ENCODE measurements at places on chromosomes 3 and 15.

- no peak for DNase-seq
Observed at GRCh38 chr15:99845009-99845408, 111.8 kb upstream of the LYSMD4 start.

- DNase-seq, result no peak
Observed at GRCh38 chr3:61985020-61985419, 388.3 kb downstream of the FEZF2 start.

- no peak for DNase-seq
Observed at GRCh38 chr3:76694063-76694462, 345.8 kb upstream of the ROBO2 start.

GRCh38 chr15:54091651-54092050 lies 113.4 kb downstream of the UNC13C start:
- DNase-seq, result no peak

GRCh38 chr15:64237677-64238076 lies 74.9 kb upstream of the PPIB start:
- DNase-seq, result no peak

- DNase-seq, result no peak
Observed at GRCh38 chr15:49044766-49045606, 1.3 kb downstream of the SECISBP2L start.

DNA sequence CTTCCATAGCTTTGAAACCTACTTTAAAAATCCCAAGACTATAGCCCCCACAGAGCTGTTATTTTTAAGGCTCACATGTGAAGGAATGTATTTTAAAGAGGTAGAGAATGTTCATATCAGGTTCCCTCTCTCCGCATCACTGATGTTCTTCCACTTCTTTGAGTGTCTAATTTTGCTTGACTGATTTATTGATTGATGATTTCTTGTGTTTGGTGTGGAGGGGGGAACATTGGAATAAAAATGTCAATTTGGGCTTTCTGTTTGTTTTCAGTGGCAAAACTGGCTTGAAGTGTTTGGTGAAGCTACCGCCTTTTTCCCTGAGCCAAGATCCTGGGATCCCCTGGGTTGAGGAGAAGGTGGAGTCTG lies 2.7 kb upstream of the TMEM212 start:
- DNase-seq, result no peak

DNA sequence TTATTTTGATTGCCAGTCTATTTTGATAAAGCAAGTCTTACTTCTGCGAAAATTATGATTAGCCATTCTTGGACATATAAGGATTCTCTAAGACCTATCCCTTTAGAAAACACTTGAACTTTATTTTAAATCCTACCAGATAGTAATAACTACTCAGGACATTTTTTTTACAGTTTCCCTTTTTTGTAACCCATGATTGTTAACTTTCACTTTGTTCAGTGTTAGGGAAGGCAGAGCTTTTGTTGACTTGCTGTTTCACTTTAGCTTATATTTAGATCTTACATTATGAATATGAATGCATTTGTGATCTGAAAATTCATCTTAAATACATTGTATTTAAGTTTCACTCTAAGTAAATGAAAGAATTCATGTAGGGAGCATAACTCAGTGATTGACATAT lies 167.0 kb downstream of the AKAP13 start:
- no peak for DNase-seq

DNA sequence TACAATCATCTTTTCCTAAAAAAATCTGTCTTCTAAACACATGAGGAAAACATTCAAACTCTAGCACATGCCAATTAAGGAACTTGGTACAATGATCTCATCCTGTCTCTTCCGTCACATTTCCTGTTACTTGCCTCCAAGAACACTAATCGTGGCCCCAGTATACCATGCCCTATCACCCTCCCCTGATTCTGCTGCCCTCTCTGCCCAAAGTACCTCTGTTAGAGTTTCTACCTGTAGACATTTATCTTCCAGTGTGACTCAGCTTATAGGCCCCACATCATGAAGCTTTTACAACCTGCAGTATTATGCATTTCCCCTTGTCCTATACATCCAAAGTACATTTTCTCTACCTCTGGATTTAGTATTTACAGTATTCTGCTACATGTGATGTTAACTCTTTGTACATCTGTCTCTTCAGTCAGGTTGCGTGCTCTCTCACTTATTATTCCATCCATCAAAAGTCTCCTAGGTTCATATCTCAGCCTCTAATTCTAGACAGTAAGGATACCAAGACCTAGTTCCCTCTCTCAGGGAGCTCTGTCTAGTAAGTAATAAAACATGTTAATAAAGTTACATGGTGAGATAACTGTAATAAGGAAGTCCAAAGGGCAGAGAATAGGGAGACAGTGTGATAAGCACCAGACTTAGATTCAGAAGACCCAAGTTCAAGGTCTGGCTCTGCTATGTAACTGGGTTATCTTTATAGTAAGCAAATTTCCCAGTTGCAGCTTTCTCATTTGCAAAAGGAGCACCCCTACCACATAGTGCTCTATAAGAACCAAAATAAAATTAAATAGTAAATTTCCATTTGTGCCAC lies 8.9 kb upstream of the SEMA6D start:
- no peak for DNase-seq

- DNase-seq, result no peak
Observed at GRCh38 chr3:67662733-67663132, 8.3 kb upstream of the SUCLG2 start.

- DNase-seq, result no peak
Observed at GRCh38 chr3:143041903-143042302, 40.5 kb downstream of the U2SURP start.

DNA sequence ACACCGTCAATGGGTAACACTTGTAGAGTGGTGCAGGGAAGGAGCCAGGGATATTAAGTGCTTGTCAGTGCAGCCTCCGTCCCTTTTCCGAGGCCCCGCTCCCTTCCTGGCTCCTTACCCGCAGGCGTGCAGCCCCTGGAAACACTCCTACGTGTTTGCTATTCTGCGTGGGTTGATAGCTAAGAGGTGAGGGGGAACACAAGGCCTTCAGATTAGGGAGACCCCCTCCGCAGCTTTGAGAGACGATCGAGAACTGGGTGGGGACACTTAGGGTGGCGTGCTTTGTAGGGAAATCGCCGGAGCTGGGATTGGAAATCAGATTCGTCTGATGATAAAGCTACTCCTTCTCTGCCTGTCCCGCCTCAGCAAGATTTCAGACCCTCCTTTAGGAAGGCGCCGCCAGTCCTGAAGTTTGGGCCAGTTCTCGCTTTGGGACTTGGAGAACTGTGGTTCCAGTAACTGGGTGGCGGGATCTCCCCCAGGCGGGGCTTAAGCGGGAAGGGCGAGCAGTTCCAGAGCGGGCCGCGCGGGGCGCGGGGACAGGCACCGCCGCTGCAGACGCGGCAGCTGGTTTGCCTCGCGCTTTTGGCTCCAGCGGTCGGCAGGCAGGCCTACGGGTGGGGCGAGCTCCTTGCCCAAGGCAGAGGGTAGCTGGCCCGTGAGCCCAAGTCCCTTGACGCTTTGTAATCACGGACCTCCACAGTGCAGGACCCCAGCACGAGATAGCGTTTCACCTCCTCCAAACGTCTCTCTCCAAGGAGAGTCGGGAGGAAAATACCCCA lies 8.0 kb upstream of the FAM107A start:
- peak; percentile 86 for DNase-seq

- no peak for DNase-seq
Observed at GRCh38 chr3:103136621-103137020, 701.8 kb downstream of the ZPLD1 start.

DNA sequence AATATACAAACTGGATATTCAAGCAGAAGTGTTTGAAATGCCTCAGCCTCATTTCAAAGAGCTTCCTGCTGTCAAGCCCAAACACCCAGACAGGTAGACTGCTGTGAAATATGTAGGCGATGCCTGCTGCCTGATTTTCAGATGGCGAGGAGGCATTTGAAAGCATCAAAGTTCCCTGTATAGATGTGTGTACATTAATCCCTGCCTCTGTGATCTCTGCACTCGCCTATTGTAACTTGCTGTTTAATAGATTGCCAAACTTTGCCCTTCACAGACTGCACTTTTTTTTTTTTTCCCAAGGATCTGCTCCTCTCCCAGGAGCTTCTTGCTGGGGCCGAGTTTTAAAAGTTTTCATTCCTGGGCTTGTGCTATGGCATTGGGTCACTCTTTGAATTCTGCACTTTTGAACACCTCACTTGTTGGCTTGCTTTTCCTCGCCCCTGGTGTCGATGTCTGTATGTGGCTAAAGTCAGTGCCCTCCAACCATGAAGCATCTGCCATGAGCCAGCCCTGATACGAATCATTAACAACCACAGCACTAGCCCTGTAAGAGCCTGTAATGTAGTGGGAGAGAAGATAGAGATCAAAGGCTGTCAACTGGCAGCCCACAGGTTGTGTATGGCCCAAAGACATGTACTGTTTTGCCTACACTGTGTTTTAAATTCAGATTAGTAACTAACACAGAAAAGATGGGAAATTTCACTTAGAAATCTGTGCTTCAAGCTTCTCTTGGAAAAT lies 287.6 kb upstream of the ICE2 start:
- no peak for DNase-seq

DNA sequence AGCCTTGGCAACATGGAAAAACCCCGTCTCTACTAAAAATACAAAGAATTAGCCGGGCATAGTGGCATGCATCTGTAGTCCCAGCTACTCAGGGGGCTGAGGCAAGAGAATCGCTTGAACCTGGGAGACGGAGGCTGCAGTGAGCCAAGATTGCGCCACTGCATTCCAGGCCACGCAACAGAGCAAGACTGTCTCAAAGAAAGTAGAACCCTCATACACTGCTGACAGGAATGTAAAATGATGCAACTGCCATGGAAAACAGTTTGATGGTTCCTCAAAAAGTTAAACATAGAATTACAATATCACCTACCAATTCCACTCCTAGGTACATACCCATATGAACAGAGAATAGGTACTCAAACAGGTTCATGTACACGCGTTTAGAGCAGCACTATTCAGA lies 158.9 kb downstream of the TBC1D5 start:
- DNase-seq, result no peak

GRCh38 chr3:12940854-12941253 lies 99.5 kb upstream of the RPL32 start:
- no peak for DNase-seq

GRCh38 chr3:78565712-78566111 lies 1202.1 kb downstream of the ROBO1 start:
- DNase-seq, result no peak

Measured in tibial artery (tissue), 4 donors.